HepG2 (cell line): ENCODE measurements at places on chromosomes 12 and 14. TPM values are rescaled to one million over a fixed set of nuclear protein-coding genes. Genes with fewer than 3 reads are reported as not detected.

CPM gene
- not detected in 2 replicates for total RNA-seq

PSMA6 gene
- total RNA-seq = 1,109 and 1,579 TPM in 2 replicates

ADAM20 gene
- total RNA-seq = 0.18 TPM in 1 of 2 replicates, not detected in the other

PARP2 gene
- 37.3 and 39.1 TPM in 2 replicates for total RNA-seq

CCNT1 gene
- 26.8 and 28.2 TPM in 2 replicates for total RNA-seq

TAS2R13 gene
- total RNA-seq = 0.46 and 1.3 TPM in 2 replicates

RPGRIP1 gene
- total RNA-seq = 0.10 and 0.13 TPM in 2 replicates

PPFIBP1 gene
- total RNA-seq = 21.8 and 32.0 TPM in 2 replicates

NRXN3 gene
- total RNA-seq = not detected in 2 replicates

LIN7A gene
- 18.5 and 31.9 TPM in 2 replicates for total RNA-seq

BLTP3B gene
- total RNA-seq = 24.4 and 35.3 TPM in 2 replicates

RTL1 gene
- total RNA-seq = 0.04 TPM in 1 of 2 replicates, not detected in the other

CARMIL3 gene
- 0.13 and 0.27 TPM in 2 replicates for total RNA-seq

OR6C2 gene
- total RNA-seq = not detected in 2 replicates

PHC1 gene
- 9.4 and 12.5 TPM in 2 replicates for total RNA-seq

ACSS3 gene
- total RNA-seq = 86.3 and 95.7 TPM in 2 replicates

SYNE2 gene
- 13.3 and 19.5 TPM in 2 replicates for total RNA-seq

MYO1H gene
- not detected in 2 replicates for total RNA-seq

PTHLH gene
- total RNA-seq = not detected in 2 replicates

ADAM21 gene
- total RNA-seq = 0.07 TPM in 1 of 2 replicates, not detected in the other

BHLHE41 gene
- not detected in 2 replicates for total RNA-seq

CCDC196 gene
- total RNA-seq = not detected in 2 replicates

GLT1D1 gene
- 0.09 TPM in 1 of 2 replicates, not detected in the other for total RNA-seq

PLEKHG7 gene
- total RNA-seq = not detected in 2 replicates

KRT78 gene
- total RNA-seq = not detected in 2 replicates

SSPN gene
- not detected in 2 replicates for total RNA-seq

MORN3 gene
- 2.0 TPM in 2 replicates for total RNA-seq

SLC25A21 gene
- total RNA-seq = 2.9 and 3.3 TPM in 2 replicates

BCL11B gene
- not detected in 2 replicates for total RNA-seq

KITLG gene
- total RNA-seq = 4.3 and 5.3 TPM in 2 replicates

SDR9C7 gene
- not detected in 2 replicates for total RNA-seq

TRMT5 gene
- 16.0 and 26.0 TPM in 2 replicates for total RNA-seq

KLRB1 gene
- not detected in 2 replicates for total RNA-seq

FOXG1 gene
- not detected in 2 replicates for total RNA-seq

CDCA3 gene
- 51.9 and 56.5 TPM in 2 replicates for total RNA-seq

AQP6 gene
- total RNA-seq = 0.51 and 1.3 TPM in 2 replicates

FKBP11 gene
- 6.0 and 15.5 TPM in 2 replicates for total RNA-seq

SPSB2 gene
- total RNA-seq = 4.0 and 6.2 TPM in 2 replicates

PELI2 gene
- total RNA-seq = not detected in 2 replicates

KERA gene
- not detected in 2 replicates for total RNA-seq

OTX2 gene
- not detected in 2 replicates for total RNA-seq

KRT6C gene
- total RNA-seq = not detected in 2 replicates

PKP2 gene
- 25.3 and 27.5 TPM in 2 replicates for total RNA-seq

RBP5 gene
- total RNA-seq = 19.8 and 21.4 TPM in 2 replicates

TNS2 gene
- total RNA-seq = 3.2 and 8.9 TPM in 2 replicates

RDH12 gene
- total RNA-seq = 1.4 and 1.6 TPM in 2 replicates

RDH16 gene
- total RNA-seq = 0.07 and 0.13 TPM in 2 replicates

DAO gene
- 0.82 and 1.1 TPM in 2 replicates for total RNA-seq

RHEBL1 gene
- 1.4 and 1.6 TPM in 2 replicates for total RNA-seq

PIANP gene
- total RNA-seq = not detected in 2 replicates

KCNC2 gene
- total RNA-seq = not detected in 2 replicates

CYP27B1 gene
- 0.97 and 2.3 TPM in 2 replicates for total RNA-seq

CCDC175 gene
- total RNA-seq = not detected in 2 replicates
